ENCODE measurements at places on chromosomes 4 and X.

- DNase-seq = no peak
Observed at GRCh38 chr4:72690771-72691170, 121.8 kb upstream of the ADAMTS3 start.

DNA sequence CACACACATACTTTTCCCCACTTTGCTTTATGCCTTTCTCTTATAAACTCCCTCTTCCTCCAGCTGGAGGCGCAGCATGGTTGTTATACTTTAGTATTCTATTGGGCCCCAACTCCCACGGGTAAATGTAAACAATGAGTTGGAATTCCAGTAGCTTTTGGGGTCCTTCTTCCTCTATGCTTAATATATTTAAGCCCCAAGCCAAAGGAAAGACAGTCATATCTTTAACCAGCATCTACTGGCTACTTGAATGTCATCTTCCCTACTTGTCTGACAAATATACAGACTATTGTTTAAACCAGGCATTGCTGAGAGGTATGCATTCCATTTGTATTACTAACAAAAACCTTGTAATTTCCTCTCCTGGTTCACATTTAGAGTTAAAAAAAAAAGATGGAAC, 72.9 kb downstream of the WDR19 start:
- DNase-seq = no peak

GRCh38 chrX:112779139-112779538, 61.5 kb downstream of the AMOT start:
- DNase-seq = no peak

- DNase-seq = no peak
Observed at GRCh38 chrX:15529165-15529564, 28.6 kb downstream of the BMX start.

GRCh38 chr4:148561467-148561866, 119.3 kb upstream of the NR3C2 start:
- DNase-seq = no peak

DNA sequence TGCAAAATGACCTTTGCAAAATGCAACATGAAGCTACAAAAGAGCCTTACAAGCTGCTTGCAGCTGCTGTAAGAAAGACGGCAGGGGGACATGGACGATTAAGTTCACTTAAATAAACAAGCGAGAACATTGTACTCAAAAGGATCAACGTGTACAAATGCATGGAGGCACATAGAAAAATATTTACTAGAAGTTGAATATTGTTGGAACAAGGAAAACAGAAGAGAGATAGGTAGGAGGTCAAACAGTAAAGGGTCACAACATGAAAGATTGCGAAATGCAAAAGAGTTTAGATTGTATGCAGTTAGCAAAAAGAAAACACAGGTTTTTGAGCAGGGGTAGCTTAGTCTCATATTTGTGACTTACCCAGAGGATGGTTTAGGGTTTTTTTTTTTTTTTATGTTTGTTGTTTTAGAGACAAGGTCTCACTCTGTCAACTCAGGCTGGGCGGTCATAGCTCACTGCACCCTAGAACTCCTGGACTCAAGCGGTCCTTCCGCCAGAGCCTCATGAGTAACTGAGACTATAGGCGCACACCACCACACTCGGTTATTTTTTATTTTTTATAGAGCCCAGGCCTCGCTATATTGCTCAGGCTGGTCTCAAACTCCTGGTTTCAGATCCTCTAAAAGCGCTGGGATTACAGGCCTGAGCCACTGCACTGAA, 1.4 kb upstream of the PHF8 start:
- DNase-seq = no peak

DNA sequence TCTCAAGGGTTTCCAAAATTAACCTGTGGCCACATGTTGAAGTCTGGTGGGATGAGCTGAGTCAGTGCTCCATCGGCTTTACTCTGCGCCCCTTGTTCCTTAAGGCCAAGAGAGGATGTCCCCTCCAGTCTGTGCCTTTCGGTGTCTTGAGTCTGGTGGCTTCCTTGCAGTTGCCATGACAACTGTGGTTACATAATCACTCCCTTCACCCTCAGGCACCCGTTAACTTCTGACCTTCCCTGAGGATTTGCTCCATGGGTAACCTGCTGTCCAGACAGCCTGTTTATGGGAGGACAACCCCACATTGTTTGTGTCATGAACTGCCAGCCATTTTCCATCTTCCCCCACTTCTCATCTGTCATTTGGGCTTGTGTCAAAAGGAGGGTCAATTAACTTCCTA, 401.1 kb upstream of the LCORL start:
- DNase-seq = no peak

DNA sequence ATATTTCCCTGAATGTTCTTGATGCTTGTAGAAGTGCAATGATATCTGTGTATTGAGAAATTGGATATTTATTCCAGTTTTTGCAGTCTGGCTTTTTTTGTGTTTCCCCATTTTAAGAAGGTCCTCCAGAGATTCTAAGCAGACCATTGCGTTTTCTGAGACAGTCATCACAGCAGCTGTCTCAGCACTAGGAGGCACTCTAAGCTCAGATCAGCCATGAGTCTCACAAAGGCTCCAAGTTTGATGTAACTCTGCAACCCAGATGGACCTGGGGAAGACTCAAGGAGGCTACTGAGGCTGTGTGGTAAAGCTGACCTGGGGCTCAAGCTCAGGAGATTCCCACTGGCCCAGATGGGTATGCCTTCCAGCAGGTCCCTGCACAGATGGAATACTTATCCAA, 89.3 kb upstream of the CYLC1 start:
- DNase-seq = no peak

DNA sequence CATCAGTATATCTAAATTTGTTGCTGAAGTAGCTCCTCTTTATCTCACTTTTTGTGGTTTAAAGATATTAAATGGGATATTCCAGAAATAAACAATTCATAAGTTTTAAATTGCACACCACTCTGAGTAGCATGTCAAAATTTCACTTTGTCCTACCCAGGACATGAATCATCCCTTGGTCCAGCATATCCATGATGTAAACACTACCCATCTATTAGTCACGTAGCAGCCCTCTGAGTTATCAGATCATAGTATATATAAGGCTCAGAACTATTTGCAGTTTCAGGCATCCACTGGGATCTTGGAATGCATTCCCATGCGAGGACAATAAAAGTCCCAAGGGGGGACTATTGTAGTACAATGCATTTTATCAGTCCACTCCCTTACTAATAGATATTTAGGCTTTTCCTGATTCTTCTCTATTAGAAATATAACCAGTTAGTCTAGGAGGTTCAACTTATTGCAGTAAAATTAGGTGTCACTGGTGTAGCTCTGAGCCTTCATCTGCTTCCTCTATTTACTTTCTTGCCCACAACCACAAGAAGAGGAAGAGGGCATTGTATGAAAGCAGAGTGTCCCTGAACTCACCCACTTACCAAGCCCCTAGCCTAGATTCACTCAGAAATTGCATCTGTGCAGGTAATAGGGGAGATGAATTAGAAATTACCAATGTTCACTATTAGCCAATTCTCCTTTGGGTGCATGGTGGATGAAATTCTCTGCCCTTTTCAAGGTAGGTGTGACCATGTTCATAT, 409.8 kb upstream of the GALNT7 start:
- DNase-seq = peak; percentile 28

DNA sequence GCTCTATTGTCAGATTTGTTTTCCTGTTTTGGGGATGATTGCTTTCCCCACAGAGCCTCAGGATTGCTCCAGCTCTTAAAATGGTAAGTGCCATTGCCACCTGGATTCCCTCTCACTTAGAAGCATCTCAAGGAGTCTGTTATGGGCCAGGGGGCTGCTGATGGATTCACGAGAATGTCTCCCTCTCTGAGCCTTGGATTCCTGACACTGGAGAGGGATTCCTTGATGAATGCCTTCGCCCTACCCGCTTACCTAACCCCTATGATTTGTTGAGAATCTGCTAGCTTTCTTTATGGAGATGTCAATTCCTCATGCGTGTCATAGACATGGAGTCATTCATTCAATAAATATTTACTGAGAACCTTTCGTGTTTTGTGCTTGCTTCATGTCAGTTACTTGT, 36.9 kb upstream of the TENM3 start:
- no peak for DNase-seq

- peak; percentile 71 for DNase-seq
Observed at GRCh38 chrX:39144956-39145355, 343.7 kb downstream of the MID1IP1 start.

All from inflammatory macrophage treated with lipopolysaccharide for 1 hour (primary cell).